ENCODE measurements at places on chromosomes 12 and 14.
A peak's percentile ranks its signal among the peaks of the same experiment; 100 is the strongest.

GRCh38 chr12:124909831-124910560, 4.5 kb downstream of the UBC start:
- no peak for DNase-seq

DNA sequence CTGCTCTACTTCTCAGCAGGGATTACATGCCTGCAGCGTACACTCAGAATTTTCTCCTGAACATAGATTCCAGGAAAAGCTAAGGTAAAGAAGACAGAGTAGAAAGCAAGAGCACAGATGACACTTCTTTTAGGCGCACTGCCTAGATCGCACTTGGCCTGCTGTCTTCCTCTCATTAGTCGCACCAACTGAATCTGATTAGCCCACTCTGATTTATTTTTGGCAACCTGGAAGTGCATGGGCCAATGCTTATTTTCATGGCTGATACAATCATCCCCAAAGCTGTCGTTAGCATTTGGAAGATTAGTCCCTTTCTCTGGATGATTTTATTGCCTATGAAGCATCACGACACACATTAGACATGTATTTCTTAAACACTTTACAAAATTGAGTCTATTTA, 152.5 kb downstream of the PTPRO start:
- DNase-seq, result no peak

- no peak for DNase-seq
Measured at GRCh38 chr12:85642808-85643207, 193.4 kb downstream of the RASSF9 start.

DNA sequence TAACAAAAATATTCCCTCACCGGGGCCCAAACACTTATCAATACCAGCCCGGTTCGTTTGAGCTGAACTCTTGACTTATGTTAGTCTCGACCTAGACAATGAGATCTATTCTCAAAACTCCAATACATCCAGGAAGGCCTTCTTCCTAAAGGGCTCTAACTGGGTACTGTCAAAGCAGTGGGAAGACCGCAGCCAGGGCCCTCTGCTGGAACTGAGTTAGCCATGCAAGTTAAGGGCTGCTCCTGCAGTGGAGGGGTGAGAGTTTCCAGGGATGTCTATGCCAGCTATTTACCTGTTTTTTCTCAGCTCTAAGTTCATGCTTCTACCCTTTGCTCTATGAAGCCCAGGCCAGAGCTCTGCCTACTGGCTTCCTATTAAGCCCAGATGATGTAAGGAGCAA, 348.8 kb downstream of the GXYLT1 start:
- no peak for DNase-seq

DNA sequence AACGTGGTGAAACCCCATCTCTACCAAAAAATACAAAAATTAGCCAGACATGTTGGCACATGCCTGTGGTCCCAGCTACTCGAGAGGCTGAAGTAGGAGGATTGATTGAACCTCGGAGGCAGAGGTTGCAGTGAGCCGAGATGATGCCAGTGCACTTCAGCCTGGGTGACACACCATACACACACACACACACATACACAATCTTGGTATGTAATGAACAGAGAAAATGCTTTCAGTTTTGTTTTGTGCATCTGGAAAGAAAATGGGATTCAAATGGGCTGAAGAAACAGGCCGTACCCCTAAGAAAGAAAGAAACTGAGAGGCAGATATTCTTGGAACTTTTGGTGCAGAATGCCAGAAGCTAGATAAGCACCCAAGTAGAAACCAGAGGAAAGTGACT, 107.2 kb downstream of the PDE3A start:
- DNase-seq, result no peak

GRCh38 chr12:44431647-44432343, 444.3 kb downstream of the NELL2 start:
- no peak for DNase-seq

GRCh38 chr12:49296034-49296835, 1.3 kb downstream of the PRPH start:
- peak; percentile 70 for DNase-seq

DNA sequence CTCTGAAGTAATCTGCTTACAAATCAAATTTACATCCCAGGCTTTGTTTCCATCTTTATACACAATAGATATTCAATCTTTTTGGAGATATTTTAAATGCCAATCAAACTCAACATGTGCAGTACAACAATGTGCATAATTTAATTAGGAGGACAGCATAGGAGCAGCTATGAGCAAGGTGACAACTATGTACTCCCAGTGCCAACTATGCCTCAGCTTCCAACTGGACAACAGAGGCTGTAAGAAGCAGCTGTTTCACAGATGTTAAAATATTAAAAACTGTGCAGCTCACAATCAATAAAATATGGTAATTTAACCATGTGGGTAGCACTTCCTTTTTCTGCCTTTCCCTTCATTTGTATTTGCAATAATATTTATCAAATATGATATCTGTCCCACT, 99.9 kb downstream of the ST8SIA1 start:
- DNase-seq, result no peak

GRCh38 chr12:42828836-42829235, 239.3 kb upstream of the PRICKLE1 start:
- no peak for DNase-seq

GRCh38 chr12:53538209-53538689, 31.0 kb upstream of the NPFF start:
- no peak for DNase-seq

DNA sequence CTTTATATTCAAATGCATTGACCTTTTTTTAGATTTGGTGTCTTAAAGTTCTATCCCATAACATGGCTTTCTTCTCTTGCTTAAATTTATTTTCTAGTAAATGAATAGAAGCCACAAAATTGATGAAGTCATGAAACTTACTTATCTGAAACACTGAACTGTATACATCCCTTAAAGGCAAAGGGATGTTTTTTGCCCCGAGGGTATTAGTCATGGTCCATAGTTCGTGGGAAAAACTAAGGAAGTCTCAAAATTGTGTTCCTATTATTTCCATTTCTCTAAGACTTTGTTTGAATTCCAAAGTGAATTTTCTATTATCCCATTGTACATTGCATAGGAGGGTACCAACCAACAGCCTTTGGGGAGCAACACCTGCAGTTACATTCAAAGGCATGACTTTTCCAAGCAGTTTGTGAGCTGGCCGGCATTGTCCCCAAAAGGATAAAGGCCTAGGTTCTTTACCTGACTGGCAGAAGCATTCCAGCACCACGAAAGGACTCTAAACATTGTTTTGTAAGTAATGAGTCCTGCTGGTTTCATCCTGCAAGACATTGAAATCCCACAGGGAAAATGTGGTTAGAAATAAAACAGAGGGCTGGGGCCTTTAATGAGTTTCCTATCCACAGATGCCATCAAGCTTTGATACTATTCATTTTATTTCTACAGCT, 473.5 kb downstream of the PRKD1 start:
- DNase-seq, result no peak

GRCh38 chr12:130049666-130050065, 112.6 kb upstream of the FZD10 start:
- DNase-seq, result no peak

GRCh38 chr14:96940009-96940408, 142.8 kb downstream of the VRK1 start:
- DNase-seq, result peak; percentile 14
